Left ventricle myocardium inferior (tissue), 1 donor: ENCODE measurements at places on chromosomes 11 and 22. TPM values are rescaled to one million over a fixed set of nuclear protein-coding genes. Genes with fewer than 3 reads are reported as not detected.

DNA sequence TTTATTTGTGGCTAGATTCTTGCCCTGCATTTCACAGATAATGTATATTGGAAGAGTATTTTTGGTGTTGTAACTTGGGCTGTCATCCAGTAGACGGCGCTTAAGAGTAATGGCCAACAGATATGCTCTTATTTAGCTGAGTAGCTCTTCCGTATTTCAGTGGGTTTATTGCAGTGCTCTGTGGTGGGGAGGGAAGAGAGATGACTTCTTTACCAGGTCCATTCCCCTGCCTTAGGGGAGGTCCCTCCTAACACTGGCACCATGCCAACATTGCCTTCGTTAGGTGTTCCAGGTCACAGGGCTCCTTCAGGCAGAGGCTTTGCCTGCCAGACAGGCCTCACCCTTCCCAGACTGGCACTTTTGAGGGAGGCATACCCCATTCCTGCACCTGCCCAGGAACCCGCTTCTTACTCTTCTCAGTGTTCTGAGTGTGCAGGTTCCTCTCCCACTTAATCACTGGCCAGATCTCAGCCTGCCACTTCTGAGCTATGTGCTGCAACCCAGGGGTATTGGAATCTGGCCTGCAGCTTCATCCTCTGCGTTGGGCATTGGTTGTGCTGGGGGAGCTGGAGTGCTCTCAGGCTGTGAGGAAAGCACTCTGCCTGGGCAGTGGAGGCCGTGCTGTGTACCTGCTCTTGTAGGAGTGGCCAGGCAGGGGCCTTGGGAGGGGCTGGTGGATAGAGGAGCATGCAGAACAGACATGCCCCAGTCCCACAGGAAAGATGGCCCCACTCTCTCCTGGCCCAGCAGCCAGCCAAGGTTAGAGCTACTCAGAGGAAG is 29.4 kb upstream of the SLN start:
- no peak for DNase-seq

DNA sequence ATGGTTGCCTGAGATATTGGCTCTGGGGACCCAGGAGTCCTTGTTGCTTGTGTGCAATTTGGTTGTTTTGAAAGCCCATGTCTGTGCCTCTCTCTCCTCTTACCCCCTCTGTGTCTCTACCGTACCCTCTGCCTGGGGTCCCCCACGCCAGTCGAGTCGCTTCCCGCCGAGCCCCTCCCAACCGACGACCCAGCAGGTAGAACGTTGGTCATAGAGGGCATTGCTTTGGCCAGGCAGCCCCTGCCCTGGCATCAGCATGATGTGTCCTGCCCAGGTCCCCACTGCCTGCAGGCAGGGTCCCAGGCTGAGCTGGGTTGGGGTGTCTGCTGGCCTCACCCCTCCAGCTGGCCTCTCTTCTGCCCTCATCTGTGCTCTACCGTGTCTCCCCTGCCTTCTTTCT is 35.0 kb downstream of the TREH start:
- DNase-seq = no peak

DNA sequence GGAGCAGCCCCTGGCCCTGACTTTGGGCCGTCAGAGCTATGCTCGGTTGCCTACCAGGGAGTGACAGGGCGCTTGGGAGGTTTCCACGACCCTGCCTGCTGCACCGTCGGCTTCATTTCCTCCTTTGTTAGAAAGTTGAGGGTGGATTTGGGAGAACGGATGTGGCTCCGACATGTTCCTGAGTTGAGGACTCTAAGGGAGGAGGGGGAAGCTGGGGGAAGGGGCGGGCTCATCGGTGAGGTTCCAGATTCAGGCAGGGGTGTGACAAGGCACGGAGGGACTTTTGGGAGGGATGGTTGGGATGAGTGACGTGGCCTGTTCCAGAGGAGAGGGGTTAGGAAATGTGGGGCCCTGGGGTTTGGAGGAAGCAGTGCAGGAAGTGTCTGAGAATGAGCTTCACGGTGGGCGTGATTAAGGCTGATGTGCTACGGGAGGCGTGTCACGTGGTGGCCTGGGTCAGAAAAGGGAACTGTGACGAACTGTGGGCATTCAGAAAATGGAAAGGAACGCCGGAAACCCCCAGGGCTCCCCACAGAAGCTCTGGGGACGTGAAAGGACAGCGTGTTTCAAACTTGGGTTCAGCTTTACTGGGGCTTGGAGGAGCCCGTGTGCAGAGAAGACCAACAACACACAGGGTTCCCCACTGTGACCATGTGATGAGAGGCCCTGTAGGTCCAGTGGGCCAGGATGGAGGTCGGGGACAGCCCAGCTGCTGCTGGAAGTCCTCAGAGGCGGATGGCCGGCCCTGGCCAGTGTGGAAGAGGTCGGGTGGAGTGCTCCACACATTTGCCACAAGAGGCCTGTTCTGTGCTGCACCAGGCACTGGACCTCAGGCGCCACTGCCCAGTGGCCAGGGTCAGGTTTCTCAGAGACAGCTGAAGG is 2.8 kb downstream of the PARVB start:
- DNase-seq = peak; percentile 84

DNA sequence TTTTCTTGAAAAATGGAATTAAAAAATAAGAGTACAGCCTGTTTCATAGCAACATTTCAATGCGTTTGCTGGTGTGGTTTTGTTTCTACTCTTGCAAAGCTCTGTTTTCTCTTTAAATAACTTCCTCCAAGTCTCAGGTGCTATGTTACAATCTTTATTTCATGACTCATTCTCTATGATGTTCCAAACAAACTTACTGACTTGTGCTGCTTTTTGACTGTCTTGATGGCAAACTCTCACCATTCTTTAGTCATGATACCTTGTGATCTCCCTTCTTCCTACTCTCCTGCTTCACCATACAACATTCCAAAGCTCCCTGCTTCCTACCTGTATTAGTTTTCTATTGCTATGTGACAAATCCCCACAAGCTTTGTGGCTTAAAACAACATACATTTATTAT is 166.1 kb downstream of the C11orf91 start:
- DNase-seq = no peak

- no peak for DNase-seq
Measured at GRCh38 chr11:69682221-69682620, 7.1 kb upstream of the LTO1 start.

DNA sequence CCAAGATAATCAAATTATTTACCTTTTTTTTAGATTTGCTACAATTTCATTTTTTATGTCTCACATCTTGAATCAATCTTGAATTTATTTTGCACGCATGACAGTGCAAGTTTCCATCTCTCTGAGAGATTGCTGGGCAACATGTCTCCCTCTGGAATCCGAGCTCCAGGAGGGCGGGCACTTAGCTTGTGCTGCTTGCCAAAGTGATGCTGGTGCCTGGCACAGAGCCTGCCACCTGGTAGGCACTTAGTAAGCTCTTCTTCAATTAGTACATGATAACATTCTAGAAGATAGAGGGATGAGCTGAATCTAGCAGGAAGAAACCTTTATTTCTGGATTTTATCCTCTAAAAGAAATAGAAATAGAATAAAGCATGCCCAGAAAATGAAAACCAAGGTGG is 27.5 kb upstream of the OR9I1 start:
- DNase-seq = no peak

- DNase-seq = no peak
Measured at GRCh38 chr11:130826572-130826971, 89.7 kb downstream of the SNX19 start.

- DNase-seq = no peak
Measured at GRCh38 chr11:46350695-46351094, 3.4 kb downstream of the DGKZ start.

TSSK2 gene
- not detected for total RNA-seq

- DNase-seq = no peak
Measured at GRCh38 chr11:21472261-21472660, 720.6 kb upstream of the ANO5 start.

DNA sequence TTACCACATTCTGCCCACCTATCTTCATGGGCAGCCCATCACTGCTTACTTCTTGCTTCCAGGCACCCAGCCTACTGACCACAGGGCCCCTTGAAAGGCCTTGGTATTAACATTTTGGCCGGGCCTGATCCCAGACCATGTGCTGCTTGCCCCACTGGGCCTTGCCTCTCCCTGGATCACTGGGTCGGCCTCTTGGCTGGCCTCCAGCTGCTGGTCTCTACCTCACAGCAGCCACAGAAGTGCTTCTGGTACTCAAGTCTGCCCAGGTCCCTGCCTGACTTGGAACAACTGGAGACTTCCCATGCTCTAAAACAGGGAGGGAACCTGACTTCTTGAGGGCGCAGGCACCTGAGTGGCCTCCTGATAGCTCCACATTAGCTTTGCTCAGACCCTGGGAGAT is 63.6 kb downstream of the THAP12 start:
- DNase-seq = no peak

CD3G gene
- 0.16 TPM for total RNA-seq

- no peak for DNase-seq
Measured at GRCh38 chr11:76918941-76919386, 58.2 kb downstream of the ACER3 start.
